ENCODE measurements at places on chromosomes 1 and 21.

DNA sequence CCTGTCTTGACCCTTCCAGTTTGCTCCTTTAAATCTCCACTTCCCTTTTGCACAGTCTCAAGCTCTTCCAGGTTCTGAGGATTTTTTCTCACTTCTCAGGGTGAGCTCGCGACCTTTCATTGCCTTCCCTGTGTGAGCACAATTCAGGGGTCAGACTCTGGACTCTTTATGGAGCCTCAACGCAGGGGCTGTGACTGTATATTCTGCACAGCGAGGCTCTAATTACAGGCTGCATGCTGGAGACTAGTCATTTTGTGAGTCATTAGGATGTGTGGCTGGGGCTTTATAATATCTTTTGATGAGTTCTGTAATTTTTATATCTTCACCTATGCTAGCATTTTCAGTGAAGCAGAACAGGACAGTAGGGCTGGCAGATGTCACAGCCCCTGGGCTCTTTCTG, 270.7 kb downstream of the KAZN start:
- no peak for DNase-seq

GRCh38 chr1:22880174-22880601, 92.5 kb downstream of the LACTBL1 start:
- DNase-seq = no peak

DNA sequence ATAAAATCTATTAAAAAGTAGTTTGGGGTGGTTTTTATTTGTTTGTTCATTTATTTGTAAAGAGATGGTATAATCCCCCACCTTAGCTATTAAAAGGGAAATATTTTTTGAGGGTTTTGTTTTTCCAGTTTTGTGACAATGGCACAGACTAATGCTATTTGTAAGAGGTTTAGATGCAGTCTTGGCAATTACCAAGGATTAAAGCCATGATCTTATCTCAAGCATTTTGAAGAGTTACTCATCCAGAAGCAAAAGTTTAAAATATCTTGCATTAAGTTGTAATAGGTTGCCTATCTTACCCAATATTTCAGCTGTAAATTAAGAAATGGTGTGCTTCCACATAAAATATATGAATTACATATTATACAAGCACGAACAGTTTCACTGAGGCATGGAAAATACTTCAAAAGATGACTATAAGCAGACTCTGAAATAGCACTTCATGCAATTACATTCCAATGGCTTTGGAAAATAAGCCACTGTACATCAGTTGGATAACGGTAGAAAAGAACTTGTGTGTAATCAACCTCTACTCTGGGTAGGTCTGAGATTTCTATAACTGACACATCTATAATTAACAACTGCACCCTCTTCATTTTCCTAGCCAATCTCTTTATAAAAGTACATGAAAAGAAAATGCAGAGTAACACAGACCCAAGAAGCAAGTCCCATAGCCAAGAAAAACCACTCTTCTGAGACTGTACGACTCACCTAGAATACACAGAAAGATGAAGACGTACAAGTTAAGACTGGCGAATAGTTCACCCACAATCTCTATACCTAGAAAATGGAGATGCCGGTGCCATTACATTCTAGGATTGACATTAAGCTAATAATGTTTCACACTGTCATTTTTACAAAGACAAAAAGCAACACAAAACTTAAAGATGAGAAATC, 95.2 kb downstream of the PTPN14 start:
- no peak for DNase-seq

- no peak for DNase-seq
Observed at GRCh38 chr1:51663105-51663504, 46.2 kb downstream of the OSBPL9 start.

- DNase-seq = no peak
Observed at GRCh38 chr1:171868217-171868803, 27.0 kb downstream of the DNM3 start.
